Right cardiac atrium (tissue), 5 donors: ENCODE measurements at places on chromosomes 2 and 18. TPM values are rescaled to one million over a fixed set of nuclear protein-coding genes. Genes with fewer than 3 reads are reported as not detected.

DNA sequence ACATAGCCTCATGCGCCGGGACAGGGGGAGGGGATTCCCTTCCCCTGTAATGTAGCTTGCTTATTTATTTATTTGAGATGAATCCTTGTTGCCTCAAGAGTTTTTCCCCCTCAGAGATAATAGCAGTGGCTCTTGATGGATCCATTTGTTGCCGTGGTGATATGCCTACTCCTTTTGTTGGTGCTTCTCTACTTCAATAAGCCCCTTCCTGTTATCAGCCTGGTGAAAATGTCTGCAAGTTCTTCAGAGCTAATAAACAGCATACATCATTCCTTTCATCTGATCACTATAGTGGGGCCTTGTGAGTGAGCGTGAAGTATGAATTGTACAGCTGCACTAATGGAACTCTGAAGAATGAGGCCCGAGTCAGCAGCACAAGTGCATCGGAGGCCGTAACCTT is 19.4 kb downstream of the FZD5 start:
- no peak for DNase-seq

DNA sequence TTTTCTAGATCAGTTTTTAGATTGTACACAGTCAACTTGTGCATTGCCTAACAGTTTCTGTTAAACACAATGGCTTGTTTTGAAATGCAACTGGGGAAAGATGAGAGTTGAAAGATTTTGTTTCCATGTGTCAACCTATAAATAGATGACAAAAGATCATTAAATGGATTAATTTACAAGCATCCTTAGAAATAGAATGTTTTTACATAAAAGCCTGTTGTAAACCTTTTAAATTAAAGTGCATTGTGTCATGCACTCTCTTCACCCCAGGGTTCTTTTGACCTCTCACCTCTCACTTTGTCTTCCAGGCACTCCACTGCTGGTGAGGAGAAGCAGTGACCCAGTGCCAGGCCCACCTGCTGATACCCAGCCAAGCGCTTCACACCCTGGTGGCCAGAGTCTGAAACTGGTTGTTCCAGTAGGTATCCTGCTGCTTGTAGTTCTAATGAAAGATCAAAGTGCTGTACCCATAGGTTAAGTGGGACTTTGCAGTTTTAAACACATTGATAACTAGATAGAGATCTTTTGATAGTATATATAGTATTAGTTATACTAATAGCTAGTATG is 502.1 kb downstream of the PARD3B start:
- no peak for DNase-seq

DNA sequence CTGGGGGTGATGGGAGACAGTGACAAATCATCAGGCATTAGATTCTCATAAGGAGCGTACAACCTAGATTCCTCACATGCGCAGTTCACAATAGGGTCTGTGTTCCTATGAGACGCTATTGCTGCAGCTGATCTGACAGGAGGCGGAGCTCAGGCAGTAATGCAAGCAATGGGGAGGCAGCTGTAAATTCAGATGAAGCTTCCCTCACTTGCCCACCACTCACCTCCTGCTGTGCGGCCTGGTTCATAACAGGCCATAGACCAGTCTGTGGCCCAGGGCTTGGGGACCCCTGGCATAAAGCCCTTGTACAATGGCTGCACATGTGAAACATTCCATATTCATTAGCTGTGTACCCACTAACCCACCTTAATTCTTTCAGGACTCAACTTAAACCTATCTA is 18.0 kb downstream of the NMUR1 start:
- DNase-seq: no peak

CCBE1 gene
- 1.1 TPM for total RNA-seq

- DNase-seq: peak; percentile 74
Measured at GRCh38 chr18:59502274-59503175, 143.5 kb upstream of the LMAN1 start.

DNA sequence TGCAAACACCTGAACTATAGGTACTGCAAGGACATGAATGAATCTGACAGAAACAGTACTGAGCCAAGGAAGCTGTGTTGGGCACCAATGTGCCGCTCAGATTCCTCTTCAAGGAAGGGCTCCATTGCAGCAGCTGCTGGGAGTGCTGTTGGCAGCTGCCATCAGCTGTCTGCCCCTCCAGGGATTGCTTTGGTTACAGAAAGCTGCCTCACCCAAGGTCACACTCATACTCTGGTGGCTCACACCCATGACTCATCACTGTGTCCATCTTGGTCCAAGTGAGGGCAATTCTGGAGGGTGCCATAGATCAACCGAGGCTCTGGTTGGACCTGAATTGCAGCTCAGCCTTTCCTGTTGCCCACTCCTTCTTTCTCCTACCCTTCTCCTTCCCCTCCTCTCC is 24.4 kb upstream of the TRPM8 start:
- no peak for DNase-seq

MYO7B gene
- 0.29 TPM for total RNA-seq

DNA sequence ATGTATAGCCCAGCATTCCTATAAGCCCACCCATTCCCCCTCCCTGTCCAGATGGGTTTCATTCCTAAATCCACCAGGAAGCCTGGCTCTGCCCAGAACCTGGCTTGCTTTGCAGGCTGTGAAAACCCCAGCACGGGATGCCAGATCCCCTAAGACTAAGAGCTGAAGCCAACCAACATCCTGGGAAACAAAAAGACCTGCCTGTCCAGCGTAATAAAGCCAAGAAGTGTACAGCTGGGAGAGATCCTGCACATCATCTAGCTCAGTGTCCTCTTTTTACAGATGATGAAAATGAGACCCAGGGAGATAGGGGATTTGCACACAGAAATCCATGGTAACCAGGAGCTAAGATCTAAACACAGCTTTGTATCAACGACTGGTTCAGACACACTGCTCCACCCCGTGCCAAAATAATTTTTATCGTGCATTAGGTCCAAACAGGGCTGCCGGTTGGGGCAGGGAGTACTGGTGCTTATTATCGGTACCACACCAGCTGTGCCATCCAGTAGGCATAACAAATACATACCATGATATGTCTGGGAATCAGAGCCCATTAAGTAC is 2.9 kb downstream of the RND3 start:
- DNase-seq: peak; percentile 42

GRCh38 chr2:98901702-98902101 is 34.3 kb downstream of the CRACDL start:
- no peak for DNase-seq

KCNS3 gene
- total RNA-seq: 3.0 TPM

DNA sequence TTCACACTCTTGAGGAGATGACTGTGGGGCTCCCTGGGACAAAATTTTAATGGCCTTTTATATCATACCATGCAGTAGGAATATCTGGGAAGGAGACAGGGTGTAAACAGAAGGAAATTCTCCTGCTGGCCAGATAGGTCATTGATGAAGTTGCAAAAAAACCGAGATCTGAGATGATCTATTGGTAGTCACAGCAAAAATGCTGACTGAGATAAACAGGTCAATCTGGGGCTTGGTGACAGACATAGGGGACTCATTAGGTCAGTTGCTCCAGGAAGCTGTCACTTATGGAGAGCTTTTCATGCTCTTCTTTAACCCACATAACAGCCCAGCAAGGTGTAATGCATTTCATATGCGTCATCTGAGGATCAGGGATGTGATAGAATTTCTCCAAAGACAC is 2.6 kb upstream of the IL36A start:
- DNase-seq: no peak

GRCh38 chr2:46950314-46950713 is 34.7 kb upstream of the MCFD2 start:
- no peak for DNase-seq

- no peak for DNase-seq
Measured at GRCh38 chr18:44823782-44824181, 143.1 kb downstream of the SETBP1 start.

- DNase-seq: peak; percentile 50
Measured at GRCh38 chr2:54360055-54360792, 95.9 kb upstream of the SPTBN1 start.
